ENCODE measurements at places on chromosomes 11 and 22.

DNA sequence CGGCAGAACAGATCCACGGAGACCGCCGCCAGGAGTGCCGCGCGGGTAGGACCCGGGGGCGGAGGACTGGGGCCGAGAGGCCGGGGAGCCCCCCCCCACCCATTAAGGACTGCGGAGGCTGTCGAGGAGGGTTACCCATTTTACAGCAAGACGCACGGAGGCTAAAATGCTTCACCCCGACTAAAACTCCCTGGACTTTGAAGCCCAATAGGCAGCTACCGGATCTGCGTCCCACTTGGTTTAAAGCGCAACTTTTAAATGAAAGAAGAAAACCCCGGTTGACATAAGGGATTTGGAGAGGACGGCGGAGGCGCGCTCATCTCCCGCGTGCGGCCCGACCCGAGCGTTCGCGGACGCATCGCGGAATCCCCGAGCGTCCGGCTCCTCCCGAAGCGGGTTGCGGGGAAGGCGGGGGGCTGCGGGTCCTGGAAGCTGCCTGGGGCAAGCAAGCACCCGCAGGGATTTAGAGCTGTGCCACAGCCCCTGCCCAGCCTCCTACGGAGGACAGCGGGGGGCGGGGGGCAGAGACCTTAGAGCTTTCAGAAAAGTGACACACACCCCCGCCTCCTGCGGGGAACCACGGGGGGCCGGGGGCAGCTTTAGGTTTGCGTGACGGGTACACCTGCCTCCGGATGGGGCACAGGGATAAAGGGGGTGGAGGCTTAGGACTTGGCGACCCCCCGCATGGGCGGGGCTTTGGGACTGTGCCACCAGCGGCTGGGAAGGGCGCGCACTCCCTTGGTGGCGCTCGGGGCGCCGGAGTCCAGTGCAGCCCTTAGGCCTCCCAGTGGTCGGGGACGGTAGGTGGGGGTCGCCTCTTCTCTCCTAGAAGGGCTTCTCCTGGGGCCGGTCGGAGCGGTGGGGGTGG, 760 bp upstream of the CELSR1 start:
- no peak for DNase-seq

GRCh38 chr22:29081517-29082236, 8.8 kb downstream of the KREMEN1 start:
- no peak for DNase-seq

- no peak for DNase-seq
These were observed 884 bp downstream of the CENATAC start for GRCh38 chr11:118998822-118999221.

GRCh38 chr22:44028091-44028490, 4.0 kb downstream of the PARVB start:
- DNase-seq = no peak

GRCh38 chr11:43567396-43567975, 113.1 kb upstream of the HSD17B12 start:
- DNase-seq = no peak

- DNase-seq = no peak
These were observed 44.3 kb downstream of the KCNQ1 start for GRCh38 chr11:2489083-2489482.

DNA sequence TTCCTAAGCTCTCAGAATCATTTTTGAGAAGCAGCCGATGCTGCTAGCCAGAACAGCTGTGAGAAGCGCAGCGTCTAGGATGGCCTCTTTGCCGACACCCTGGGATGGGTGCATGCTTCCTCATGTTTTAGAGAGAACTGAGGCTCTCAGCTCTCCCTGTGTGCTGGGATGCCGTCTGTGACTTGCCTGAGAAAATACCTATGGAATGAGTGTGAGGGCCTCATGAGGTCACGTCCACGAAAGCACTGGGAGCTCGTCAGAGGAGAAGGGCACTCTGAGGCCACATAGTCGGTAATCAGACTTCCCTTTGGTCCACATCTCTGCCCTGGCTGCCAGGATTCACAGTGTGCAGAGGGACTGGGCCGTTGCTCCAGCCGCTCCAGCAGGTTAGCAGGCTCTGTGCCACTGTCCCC, 54.7 kb downstream of the MICAL3 start:
- DNase-seq = no peak

DNA sequence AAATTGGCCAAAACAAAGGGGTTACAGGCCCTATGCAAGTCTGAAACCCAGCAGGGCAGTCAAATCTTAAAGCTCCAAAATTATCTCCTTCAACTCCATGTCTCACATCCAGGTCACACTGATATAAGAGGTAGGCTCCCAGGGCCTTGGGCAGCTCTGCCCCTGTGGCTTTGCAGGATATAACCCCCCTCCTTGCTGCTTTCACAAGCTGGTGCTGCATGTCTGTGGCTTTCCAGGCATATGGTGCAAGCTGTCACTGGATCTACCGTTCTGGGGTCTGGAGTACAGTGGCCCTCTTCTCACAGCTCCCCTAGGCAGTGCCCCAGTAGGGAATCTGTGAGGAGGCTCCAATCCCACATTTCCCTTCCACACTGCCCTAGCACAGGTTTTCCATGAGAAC, 519.6 kb downstream of the ETS1 start:
- no peak for DNase-seq

GRCh38 chr22:46040471-46041465, 63.8 kb upstream of the WNT7B start:
- DNase-seq = no peak

- no peak for DNase-seq
These were observed 132.0 kb downstream of the MRTFA start for GRCh38 chr22:40504285-40505249.

DNA sequence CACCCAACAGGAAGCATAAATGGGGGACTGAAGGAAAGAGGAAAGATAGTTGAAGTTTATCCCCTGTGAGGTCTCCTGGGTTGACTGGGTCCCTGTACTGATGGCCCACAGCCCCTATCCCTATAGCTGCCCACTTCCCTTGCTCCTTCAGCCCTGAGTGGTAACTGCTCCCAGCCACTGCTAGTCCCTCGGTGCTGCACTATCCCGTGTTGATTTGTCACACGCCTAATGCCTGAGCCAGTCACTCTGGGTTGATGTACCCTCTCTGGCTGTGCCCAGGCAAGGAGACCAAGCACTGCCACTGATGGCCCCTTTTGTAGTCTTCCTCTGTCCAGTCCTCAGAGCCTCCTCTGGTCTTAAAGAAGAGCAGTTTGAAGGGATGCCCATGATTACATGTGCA, 9.6 kb downstream of the GDPD5 start:
- DNase-seq = no peak

GRCh38 chr11:4482445-4482844, at the start of gene OR52K1:
OR52K1 (plus strand) TSS chr11:4482646; CDS start chr11:4488901, 6,255 bp downstream.
- no peak for DNase-seq

DNA sequence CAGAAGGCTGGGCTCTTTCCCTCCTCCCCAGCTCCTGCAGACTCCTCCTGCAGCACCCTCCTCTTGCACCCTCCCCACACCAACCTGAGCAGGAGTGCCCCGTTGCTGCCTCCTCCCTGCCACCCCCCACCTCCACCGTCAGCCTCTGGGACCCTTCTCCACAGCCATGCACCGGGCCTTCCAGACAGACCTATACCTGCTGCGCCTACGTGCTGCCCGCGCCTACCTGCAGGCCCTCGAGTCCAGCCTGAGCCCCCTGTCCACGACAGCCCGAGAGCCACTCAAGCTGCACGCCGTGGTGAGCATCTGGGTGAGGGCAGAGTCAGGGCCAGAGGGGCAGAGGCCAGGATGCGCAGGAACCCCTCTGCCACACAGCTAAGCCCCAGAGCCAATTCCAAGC, 16.2 kb downstream of the ZDHHC24 start:
- no peak for DNase-seq

GRCh38 chr11:37026741-37027140, 428.7 kb upstream of the RAG2 start:
- DNase-seq = no peak

- no peak for DNase-seq
These were observed 806 bp upstream of the SAAL1 start for GRCh38 chr11:18106688-18107087.

All from substantia nigra (tissue), 51 donors.